Pons (tissue), 1 donor: ENCODE measurements at places on chromosomes 6 and 20.

DNA sequence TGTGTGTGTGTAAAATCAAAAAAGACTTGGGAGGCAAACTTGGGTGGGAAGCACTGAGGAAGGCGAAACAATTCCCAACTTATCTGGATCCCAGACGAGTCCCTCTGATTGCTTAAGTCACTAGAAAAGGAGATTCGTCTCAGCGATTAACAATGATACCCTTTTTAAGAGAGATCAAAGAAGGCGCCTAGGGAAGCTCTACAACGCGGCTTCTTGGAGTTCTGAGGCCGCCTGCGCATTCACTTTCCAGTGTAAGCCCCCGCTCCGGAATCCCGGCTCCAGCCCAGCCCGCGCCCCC, 8.7 kb upstream of the TBX18 start:
- no peak for DNase-seq

DNA sequence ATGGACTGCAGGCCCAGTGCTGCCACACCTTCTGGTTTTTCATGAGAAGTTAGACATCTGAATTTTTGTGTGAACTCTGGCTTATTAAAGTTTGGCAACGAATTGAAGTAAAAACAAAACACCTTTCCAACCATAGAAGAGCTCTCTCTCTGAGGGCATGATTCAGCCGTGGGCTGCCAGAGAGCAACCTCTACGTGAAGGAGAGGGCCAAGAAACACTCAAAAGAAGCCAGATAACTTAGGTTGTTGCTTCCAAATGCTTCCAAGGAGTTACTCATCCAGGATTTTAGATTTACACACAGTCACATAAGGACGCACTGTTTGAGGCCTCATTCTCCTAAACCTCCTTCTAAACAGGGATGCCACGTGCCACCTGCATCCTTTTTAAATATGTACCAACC, 65.5 kb downstream of the NRN1 start:
- no peak for DNase-seq

GRCh38 chr6:38180586-38180985, 361.1 kb downstream of the ZFAND3 start:
- DNase-seq = no peak

DNA sequence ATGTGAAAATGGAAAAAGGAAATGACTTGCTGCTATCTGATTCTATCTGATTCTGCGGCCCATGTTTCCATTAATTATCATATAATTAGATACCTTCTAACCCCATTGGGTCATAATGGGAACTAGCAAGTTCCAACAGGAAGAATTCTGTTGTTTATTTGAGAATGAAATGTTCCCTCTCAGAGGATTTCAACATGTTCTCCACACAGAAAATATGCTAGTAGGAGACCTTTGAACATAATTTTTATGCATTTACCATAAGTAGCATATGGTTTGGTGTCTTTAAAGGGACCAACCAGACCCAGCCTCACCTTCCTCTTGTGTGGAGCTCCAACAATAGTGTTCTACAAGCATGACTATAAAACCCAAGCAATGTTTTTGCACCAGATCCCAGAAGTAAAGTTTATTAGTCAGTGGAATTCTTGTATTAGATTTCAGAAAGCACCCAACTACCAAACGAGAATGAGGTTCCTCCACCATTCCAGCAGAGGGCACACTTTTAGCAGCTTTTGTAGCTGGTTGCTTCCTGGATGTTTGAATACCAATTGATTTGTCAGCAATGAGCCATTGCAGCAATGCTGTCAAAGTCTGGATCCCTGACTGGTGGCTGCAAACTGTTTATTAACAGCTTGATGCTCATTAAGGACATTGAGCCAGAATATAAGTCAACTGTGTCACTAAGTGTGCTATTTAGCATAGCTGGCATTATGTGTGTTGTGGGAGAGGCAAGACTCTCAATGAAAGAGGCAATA, 143.6 kb upstream of the GJE1 start:
- peak; percentile 38 for DNase-seq

GRCh38 chr20:2285193-2285592, 10.6 kb upstream of the TGM3 start:
- DNase-seq = no peak

GRCh38 chr6:13059026-13059425, 269.3 kb downstream of the TBC1D7 start:
- DNase-seq = no peak

DNA sequence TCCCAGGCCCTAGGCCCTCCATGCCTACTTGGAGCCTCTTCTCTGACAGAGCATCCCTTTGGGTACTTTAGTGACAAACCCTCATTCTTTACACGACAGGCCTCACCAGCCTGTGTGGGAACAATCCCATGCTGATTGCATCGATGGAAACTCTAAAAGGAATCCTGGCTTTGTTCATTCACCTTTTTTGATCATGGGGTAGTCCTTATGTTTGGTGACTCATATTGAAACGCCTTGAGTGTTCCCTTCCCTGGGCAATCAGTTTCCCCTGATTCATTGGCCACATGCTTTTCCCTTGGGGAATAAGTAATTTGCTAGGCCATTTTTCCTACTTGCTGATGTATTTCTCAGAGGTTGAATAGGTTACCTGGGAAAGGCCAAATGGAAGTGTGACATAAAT, 14.7 kb upstream of the TNFAIP3 start:
- DNase-seq = no peak

DNA sequence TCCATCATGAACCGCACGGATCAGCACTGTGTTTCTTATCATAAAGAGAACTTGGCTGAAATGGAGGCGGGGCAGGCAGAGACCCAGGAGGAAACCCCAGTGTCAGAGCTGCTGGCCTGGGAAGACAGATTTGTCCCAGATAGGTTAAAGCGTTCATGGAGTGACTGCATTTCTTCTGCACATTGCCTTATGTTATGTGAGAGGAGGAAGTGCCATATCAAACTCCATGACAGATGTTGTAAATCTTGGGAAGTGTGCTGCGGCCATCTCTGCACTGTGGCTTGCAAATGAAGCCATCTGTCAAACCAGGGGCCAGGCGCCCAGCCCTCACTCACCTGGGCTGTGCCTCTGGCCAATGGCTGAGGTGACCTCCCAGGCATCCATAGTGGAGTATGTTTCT, 163.0 kb downstream of the SLC24A3 start:
- no peak for DNase-seq

DNA sequence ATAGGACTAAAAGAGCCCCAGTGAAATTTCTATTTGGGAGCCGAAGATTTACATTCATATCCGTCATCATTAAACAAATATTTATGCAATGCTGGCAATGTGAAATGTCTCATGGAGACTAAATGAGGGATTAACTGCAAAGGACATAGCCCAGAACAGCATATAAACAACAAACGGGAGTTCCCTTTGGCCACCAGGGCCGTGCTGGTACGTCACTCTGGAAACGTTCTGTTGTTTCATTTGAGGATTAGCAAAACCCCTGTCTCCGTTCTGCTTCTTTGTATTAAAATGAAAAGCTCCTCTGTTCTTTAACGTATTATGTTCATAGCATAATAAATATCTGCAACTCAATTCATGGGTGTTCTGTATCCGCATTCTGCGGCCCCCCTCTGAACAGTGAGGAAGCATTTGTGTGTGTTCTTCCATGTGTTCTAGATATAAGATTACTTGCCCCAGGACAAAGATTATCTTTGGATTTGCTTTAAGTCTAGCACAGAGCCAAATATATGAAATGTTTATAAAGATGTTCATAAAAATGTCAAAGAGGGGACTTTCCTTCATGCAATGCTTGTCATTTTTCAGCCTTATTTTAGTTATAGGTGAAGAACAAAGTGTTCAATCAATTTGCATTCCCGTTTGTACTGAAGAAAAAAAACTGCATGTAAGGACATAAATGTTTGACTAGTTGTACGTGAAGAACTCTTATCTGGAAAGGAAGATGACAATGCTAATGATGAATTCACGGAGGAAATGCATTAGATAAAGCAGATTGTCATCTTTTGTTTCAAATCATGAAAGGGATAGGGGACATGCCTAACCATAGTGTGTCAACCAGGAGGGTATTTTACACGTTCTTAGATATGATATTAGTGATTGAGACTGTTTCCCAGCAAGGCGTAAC, 90.0 kb upstream of the TNFAIP3 start:
- no peak for DNase-seq
